NCI-H69 (cell line): ENCODE measurements at places on chromosomes 1 and 21.

DNA sequence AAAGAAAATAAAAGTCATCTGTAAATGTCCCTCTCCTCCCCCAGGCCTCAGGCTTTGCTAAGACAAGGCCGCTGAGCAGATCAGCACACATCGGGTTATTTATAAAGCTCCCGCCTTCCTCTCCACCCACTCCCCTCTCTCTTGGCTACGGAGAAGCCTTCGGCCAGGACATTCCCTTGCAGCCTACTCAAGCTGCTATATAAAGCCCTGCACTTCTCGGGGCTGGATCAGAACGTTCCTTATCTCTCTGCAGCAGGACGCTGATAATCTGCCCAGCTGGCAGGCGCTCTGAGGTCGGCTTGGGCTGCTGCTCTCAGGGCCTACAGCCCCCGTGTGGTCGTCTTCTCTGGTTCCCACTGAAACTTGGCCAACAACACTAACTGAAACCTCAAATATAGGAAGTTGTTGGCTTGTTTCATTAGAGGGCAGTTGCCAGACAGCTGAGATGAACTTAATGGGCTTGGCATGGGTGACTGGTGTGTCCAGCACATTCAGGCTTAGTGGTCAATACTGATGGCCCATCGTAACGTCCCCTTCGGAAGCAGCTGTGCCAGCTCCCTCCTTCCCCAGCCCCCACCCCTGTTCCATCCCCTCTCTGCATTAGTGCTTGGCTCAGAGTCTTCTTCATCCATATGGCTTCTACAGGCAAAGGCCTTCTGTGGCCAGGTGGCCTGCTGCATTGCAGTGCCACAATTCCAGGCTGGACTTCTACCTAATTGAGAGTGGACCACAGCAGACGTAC lies 64.6 kb downstream of the IER5 start:
- DNase-seq: no peak

DNA sequence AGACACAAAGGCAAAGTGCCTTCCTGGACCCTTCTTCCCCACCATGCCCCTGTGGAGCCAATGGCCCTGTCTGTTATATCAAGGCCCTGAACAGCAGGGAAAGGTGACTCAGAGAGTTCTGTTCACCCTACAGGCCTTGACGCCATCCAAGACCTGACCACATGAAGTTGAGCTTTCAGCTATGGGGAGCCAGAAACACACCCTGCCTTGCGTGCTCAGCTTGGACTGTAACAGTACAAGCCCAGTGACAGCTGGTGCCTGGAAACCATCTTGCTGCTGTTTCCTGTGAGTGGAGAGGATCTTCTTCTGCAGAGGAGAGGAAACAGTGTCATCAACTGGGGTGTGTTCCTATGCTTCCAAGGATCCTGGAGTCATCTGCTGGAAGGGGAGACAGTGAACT lies 165.0 kb upstream of the IRF2BP2 start:
- no peak for DNase-seq

DNA sequence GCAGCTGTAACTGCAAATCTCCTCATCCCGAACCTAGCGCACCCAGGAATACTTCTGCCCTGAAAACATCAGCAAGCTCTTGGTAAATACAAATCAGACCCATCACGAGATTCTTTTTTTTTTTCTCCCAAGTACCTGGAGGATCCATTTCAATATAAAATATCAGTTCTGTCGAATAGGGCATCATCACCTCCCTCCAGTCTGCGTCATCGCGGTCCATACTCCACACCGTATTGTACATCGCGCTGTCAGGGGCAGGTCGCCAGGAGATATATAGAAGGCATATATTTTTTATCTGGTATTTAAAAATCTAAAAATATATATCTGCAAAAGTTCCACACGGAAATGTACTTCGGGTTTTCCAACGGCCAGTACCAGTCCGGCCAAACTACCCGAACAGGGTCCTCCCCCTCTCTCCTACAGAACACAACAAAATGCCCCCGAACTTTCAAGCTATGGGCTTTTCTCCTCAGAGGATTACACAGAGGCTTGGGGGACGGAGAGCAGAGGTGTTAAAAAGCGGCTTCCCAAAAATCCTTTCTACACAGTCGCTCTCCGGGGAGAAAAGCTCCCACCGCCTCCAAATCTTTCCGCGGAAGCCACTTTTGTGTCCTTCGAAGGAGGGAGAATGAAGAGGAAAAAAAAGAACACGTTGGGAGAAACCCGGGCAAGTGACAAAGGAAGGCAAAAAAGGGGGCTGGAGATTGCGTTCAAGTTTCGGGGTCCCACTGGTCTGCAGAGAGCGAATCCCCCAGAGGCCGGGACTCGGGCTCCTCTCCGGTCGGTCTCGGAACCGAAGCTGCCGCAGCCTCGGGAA lies 509 bp downstream of the PIK3R3 start:
- DNase-seq: peak; percentile 69

GRCh38 chr1:147509786-147510395 lies 31.4 kb upstream of the BCL9 start:
- DNase-seq: no peak

- no peak for DNase-seq
These were observed 64.9 kb upstream of the F3 start for GRCh38 chr1:94606471-94606870.

- no peak for DNase-seq
These were observed 36.7 kb upstream of the KCNK2 start for GRCh38 chr1:215045698-215046308.

GRCh38 chr1:196466654-196467053 lies 141.6 kb downstream of the KCNT2 start:
- no peak for DNase-seq

- no peak for DNase-seq
These were observed 36.9 kb downstream of the RAP1GAP start for GRCh38 chr1:21631944-21632887.

DNA sequence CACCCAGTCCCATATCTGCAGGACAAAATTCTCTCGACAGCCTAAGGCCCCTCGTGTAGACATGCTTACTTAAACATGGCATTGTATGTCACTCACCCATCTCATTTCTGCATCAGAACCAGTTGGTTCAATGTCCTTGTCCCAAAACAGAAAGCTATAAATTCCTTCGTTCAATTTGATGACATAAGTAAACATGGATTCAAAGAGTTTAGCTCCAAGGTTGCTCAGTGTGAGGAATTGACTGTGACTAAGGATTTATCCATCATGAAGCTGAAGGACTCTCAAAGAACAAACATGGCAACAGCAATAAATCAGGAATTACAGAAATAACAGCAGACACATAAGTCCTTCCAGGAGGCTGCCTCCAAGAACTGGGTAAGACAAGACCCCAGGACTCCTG lies 237.2 kb downstream of the TOMM20 start:
- no peak for DNase-seq

DNA sequence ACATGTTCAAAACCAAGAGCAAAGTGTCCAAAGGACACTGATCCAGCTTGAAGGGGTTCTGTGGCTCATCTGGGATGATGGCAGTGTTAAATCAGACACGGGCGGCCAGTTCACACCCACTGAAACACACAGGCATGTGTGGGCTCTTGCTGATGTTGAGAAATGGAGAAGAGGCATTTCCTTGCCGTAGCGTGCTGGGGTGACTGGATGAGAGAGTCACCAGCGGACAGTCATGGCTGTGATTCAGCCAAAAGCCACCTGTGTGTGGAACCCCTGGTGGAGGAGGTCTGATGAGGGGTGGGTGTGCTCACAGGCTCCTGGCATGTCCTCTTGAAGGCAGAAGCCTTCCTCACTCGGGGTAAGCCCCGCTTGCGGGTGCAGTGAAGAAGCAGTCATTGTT lies 7.2 kb downstream of the C1orf35 start:
- no peak for DNase-seq

DNA sequence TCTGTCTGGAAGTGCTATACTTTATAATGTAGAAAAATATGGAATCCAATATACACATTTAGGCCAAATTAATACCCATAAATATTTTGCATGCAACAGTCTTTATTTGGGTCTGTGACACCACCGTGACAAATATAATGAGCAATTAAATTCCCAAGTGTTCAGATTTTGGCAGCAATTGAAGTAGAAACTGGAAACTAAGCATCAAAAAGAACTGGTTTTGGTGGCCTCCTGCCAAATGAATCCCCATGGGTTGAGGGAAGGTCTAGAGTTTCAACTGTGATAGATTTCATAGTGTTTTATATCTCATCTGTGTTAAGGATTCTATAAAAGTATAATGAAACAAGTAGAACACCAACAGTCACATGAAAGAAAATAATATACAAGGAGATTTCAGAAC lies 88.4 kb downstream of the DPYD start:
- peak; percentile 87 for DNase-seq

GRCh38 chr21:46661211-46661625 lies 25.7 kb downstream of the PRMT2 start:
- DNase-seq: no peak

GRCh38 chr1:54499360-54500106 lies 48.5 kb upstream of the ACOT11 start:
- DNase-seq: peak; percentile 82

GRCh38 chr1:61910035-61910434 lies 167.8 kb downstream of the PATJ start:
- DNase-seq: peak; percentile 17

DNA sequence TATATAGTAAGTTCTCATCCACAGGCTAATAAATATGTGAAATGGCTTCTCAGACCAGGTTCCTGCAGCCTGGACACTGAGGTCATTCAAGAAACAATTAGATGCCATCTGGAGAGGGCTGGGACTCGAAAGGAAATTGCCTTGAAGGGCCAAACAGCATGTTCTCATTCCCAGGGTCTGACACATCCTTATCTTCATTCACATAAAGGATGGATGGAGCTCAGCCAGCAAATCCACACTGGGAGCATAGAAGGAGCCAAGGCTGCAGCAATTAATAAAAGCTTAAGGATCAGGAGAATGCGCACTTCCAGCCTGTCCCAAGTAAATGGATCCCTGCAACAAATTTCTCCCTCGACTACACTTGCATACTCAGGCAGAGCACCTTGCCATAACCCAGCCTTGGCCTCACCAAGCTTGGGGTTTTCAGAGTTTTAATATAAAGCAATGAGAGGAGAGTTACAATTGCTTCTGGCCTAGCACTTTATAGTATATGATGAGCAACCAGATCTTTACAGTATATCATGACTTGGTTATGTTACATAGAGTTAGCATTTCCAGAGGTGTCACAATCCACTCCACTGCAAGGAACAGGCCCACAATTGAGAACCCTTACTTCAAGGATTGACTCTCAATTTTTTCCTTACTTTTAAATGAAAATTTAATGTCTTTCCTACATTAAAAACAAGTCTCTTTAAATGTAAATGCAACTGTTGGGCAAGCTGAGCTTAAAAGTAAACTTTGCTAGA lies 55.9 kb downstream of the BCAR3 start:
- peak; percentile 70 for DNase-seq

- DNase-seq: peak; percentile 57
These were observed 60.1 kb downstream of the COL18A1 start for GRCh38 chr21:45465105-45465504.

- no peak for DNase-seq
These were observed 23.3 kb upstream of the OTUD3 start for GRCh38 chr1:19858893-19859292.

GRCh38 chr1:67515324-67516080 lies 85.3 kb upstream of the SERBP1 start:
- DNase-seq: no peak

DNA sequence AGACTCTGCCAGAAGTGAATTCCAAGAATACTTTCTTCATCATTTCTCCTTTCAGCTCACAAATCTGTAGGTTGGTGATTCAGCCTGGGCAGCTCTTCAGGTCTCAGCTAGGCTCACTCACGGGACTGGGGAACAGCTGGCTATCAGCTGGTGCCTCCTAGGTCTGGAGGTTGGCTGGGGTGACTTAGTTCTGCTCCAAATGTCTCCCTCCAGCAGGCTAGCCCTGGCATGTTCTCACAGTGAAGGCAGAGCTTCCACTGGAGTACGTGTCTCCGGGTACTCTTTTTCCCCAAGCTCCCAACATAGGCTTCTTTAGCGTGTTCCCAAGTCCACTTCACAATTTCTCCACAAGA lies 12.5 kb upstream of the VAMP4 start:
- DNase-seq: no peak

DNA sequence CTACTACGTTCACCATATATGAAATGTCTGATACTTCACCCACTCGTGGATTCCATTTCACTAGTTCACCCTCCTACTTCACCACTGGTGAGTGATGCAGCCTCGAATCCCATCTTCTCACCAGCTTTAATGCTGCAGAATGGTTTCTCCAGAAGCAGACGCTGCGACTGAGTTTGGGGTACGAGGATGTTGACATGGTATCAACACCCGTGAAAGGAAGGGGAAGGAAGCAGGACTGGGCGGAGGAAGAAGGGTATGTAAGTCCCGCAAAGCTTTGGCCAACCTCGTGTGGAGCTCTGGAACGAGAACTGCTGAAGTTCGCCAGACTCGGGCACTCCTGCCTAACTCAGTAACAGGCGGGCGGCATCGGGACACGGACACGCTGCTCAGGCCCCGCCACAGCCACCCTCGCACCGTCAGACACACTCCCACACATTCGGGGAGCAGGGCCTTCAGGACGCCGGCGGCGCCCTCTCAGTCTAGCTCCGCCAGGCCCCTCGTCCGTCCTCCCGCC lies 833 bp upstream of the DIP2A start:
- DNase-seq: peak; percentile 51

DNA sequence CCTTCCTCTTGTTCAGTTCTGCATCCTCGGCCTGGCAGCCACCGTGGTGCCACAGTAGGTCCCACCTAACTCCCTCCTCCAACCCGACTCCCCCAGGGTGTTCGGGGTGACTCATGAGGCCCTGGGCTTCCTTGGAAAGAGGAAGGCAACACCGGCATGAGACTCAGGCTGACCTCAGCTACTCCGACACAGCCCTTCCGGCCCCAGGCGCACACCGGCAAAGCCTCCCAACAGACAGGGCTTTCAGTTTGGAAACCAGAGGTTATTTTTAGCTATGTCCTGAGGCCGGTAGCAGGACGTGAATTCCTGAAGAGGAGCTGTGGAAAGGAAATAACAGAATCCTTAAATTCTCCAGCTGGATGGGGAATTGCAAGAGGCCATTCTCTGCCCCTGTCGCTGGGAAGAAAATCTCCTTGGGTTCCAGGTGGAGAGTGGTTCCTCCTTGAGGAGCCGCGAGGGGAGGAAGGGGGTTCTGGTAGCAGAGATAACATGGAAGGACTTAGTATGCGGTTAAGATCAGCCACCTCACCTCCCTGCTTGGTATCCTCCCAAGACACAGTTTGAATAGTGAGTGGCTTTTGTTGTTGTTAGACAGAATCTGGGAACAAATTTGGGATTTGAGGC lies 24.4 kb downstream of the PLXNA2 start:
- no peak for DNase-seq

- DNase-seq: no peak
These were observed 10.5 kb downstream of the SPATA46 start for GRCh38 chr1:162366149-162366548.

- no peak for DNase-seq
These were observed 18.5 kb downstream of the CHIT1 start for GRCh38 chr1:203210988-203211387.

GRCh38 chr1:12519693-12520364 lies 98.2 kb downstream of the DHRS3 start:
- no peak for DNase-seq

GRCh38 chr1:90605070-90605469 lies 112.0 kb downstream of the BARHL2 start:
- peak; percentile 26 for DNase-seq
